ENCODE measurements at places on chromosomes 4 and X.

DNA sequence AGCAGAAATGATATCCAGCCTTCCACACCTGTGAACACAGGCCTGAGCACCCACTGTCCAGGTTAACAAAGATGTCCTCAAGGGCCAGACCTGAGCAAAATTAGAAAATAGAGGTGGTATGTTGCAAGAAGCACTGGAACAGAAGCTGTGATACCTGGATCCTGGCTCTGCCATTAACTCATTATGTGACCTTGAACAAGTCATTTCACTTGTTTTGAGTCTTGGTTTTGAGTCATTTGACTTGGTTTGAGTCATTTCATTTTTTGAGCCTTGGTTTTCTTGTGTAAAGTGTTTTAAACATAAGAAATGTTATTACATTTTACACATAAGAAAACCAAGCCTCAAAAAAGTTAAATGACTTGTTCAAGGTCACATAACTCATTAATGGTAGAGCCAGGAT is 2.9 kb upstream of the NWD2 start:
- no peak for DNase-seq

DNA sequence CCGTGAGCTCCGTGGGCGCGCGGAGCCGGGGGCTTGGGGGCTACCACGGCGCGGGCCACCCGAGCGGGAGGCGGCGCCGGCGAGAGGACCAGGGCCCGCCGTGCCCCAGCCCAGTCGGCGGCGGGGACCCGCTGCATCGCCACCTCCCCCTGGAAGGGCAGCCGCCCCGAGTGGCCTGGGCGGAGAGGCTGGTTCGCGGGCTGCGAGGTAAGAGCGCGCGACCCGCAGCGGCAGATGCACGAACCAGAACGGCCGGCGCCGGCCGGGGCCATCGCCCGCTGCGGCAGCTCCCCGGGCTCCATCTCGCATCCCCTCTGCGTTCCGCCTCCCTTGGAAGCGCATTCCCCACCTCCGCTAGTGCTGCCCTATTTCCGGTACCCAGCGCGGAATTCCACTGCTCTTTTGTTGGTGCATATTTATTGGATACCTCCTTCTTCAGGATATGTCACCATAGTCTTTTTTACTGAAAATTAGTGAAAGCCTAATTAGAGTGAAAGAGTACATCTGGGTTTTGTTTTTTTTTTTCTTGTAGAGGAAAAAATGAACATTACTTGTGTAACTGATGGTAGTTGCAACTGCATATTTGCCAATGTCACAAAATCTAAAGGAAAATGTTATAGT is 797 bp downstream of the PKD2 start:
- DNase-seq: no peak

DNA sequence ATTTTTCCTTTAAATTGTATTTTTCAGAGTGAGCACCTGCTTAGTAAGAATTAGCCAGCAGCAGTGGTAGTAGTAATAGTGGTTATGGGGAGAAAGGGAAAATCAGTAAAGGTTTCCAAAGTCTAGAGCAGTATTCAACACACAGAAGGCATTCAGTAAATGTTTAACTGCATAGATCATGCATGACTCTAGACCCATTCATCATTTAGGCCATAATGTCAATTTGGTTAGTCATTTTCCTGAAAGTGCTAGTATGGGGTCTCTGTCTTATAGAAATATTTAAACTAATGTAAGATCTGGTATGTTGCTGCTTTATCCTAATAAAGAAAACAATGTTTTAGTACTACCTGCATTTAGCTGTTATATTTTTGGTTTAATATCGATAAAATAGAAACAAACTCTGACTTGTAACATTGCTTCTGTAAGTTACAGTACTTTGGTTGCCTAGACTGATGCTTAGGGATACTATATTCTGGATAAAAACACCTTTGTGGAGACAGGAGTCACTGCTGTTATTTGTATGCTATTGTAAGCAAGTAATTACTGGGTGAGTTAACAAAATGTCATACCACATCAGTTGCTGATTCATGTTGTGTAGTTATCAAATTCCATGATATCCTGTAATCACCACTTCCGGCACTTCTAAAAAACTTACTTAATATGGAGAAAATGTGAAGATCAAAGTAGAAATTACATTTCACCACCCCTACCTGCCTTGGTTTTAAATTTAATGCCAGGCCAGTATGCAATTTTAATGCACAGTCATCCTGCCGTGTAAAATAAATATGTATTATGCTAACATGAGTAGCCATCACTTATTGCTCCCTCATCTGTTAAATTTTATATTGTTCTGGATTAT is 115.8 kb upstream of the BMPR1B start:
- DNase-seq: no peak

DNA sequence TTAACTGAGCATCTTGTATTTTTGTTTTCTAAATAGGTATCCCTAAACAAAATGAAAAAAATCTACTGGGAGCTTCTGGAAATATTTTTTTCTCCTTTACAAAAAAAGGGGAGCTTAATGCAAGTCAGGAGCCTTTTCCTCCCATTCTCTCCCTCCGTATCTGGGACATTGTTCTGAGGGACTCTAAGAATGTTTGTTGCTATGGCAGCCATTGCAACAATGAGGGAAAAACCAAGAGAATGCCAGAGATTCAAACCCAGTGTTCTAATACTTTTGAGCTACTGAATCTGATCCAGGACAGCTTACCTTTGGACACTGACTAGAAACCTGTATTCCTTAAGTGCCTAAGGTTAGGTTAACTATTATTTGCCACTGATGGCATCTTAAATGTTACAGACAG is 485.7 kb upstream of the HS3ST1 start:
- DNase-seq: no peak

- no peak for DNase-seq
Measured at GRCh38 chr4:41913509-41913908, 21.7 kb upstream of the TMEM33 start.

GRCh38 chr4:14396183-14396582 is 606.1 kb upstream of the CPEB2 start:
- DNase-seq: no peak

DNA sequence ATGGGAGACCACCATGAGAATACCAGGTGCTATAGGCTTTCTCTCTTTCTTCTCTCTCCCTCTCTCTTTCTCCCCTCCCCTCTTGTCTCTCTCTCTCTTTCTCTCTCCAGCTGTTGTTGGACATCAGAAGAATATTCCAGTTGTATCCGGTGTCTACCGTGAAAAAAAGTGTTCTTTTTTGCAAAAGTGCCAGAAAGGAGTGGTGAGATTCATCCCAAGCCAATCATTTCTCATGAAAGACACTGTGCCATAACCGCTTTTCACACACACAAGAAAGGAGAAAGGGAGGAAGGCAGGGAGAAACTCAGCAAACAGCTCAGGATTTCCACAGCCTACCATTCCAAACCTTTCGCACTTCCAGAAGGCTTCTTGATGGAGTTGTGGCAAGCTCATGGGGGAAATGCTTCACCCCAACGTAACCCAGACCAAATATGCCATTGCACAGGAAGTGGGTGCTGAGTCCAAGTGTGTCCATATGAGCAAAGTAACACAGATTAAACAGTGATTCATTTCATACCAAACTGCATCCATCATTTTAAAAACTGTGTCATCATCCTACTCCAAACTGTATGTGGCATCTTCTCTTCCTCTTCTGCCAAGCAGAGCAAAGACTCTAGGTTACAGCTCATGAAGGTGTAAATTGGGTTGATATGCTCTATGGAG is 224.0 kb downstream of the APBB2 start:
- DNase-seq: no peak

GRCh38 chr4:101933855-101934254 is 143.3 kb downstream of the BANK1 start:
- DNase-seq: no peak

DNA sequence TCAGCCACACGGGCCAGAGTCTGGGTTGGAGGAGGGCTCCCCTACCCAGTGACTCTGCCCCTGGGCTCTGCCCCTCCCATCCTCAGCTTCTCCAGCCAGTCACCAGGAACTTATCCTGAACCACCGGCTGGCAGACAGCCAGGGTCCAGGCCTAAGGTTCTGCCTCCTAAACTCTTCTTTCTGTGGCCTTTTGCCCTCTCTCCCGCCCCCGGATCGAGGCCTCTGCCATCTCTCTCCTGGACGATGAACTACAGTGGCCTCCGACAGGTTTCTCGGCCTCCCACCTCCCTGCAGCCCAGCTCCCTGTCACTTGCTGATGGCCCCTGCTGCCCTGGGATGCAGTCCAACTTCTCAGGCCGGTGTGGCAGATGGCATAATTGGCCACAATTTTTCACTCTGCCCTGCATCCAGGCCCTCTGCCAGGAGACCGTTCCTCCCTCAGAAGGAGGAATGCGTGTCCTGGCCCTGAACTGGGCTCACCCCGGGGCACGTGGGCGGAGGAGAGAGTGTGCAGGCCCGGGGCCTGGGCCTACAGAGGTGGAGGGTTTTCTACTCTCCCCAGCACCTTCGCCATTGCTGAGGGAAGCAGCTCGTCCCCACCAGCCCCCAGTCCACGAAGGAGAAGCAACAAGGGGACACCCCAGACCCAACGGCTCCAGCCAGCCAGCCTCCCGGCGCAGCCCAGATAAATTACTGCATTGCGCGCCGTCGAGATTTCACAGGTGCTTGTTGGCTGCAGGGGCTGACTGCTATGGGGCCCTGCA is 81.9 kb upstream of the LRPAP1 start:
- DNase-seq: no peak

DNA sequence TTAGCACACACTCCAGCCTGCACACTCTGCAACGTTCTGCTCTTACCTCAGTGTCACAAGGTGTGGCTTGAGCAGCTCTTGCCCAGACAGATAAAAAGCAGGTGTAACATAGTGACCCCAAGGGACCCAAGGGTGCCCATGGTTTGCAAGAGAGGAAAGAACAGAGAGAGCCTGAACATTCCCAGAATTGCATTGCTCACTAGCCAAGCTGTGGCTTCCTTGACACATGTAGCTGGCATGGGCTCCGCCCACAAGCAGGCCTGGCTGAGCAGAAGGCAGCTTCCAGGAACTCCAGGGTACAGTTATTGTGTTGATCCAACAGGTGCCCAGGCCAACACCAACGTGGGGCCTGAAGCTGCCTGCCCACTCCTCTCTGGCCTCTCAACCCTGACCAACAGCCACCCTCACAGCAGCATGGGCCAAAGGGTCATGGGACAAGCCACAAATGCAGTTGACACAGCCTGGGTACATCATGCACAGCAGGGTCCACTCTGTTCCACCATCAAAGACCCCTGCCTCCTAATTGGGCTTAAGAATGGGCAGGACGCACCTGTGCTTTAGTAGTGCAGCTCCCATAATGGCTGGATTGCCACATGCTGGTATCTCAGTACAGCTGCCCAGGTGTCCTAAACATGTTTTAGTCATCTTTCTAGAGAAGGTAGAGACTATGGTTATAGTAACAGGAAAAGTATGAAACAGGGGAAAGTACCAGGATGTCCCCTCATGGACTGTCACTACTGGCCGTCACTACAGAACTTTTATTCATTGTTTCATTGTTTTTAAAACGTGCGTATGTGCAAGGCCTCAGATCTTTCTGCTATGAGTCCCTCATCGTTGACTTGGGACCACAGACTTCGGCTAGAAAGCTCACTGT is 73.7 kb upstream of the ACSL1 start:
- DNase-seq: no peak

DNA sequence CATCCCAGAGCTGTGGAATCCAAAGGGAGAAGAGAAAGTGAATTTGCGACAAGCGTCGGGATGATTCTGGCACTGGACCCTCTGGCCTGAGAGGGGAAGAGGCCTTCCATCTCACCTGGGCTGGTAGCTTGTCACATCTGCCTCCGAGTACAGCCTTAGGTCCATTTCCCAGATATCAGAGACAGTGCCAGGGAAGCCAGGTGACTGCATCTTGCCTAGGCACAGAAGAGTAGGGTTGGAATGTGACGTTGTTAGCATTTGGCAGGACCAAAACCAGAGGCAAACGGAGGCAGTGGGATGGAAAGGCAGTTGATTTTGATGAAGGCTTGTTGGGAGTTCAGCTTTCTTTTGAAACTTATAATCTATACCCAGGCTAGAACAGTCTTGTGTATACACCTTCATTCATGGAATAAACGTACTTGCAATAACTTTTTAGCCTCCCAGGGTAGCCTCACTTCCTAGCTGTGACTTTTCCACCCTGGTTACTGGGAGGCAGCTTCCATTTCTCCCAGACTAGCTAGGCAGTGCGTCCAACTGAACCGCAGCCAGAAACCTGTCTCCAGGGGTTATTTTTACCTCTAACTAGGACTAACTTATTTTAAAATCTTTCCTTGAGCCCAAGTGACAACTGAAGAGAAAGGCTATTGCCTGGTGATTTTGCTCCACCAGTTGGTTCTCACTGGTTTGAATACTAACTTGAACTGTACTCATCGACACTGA is 5.9 kb downstream of the SOD3 start:
- DNase-seq: no peak

GRCh38 chrX:83658731-83659130 is 150.6 kb downstream of the POU3F4 start:
- no peak for DNase-seq

GRCh38 chrX:130772776-130773143 is 130.2 kb downstream of the ENOX2 start:
- DNase-seq: no peak

GRCh38 chrX:16639966-16640365 is 10.0 kb upstream of the S100G start:
- DNase-seq: no peak

- DNase-seq: no peak
Measured at GRCh38 chr4:144403893-144404292, 242.1 kb upstream of the HHIP start.

- no peak for DNase-seq
Measured at GRCh38 chr4:91064157-91064853, 937.1 kb downstream of the CCSER1 start.

- DNase-seq: no peak
Measured at GRCh38 chr4:180925805-180926204, 1317.4 kb upstream of the TENM3 start.

- DNase-seq: no peak
Measured at GRCh38 chrX:130563476-130563875, 161.7 kb downstream of the RBMX2 start.

DNA sequence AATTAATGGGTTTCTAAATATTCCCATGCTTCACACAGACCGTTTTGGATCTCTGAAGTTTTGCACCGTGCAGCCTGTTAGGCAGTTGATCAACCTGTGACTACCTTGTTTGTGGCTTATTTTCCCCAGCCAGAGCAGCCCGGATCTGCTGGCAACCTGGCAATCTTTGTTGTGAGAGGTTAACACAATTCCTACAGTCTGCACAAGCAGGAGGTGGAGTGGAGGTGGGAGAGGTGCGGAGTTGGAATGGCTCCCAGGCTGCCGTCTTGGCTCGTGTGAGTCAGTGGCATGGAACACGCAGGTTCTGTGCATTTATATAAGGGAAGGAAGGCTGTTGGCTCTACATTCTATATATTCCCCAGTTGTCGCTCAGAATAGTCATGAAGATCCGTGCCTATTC is 70.9 kb upstream of the STOX2 start:
- no peak for DNase-seq

DNA sequence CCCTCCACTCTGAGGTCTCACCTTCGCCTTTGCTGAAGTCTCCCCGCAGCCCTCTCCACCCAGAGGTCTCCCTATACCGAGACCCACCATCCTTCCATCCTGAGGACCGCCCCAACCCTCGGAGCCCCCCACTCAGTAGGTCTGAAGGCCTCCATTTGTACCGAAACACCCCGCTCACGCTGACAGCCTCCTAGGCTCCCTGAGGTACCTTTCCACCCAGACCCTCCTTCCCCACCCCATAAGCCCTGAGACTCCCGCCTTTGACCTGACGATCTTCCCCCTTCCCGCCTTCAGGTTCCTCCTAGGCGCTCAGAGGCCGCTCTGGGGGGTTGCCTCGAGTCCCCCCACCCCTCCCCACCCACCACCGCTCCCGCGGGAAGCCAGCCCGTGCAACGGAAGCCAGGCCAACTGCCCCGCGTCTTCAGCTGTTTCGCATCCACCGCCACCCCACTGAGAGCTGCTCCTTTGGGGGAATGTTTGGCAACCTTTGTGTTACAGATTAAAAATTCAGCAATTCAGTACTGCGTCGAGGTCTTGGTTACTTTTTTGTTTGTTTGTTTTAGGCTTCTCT is 5.0 kb downstream of the SOD3 start:
- no peak for DNase-seq

GRCh38 chrX:134000260-134001245 is 15.2 kb upstream of the GPC3 start:
- DNase-seq: no peak

All from stimulated activated CD4-positive, alpha-beta T cell treated with anti-CD3 and anti-CD28 coated beads, Interleukin-12 subunit alpha, Interleukin-12 subunit beta, amount 100 ng/mL, for 48 hours (primary cell).